Left cardiac atrium (tissue), 4 donors: ENCODE measurements at places on chromosomes 7 and 10. TPM values are rescaled to one million over a fixed set of nuclear protein-coding genes. Genes with fewer than 3 reads are reported as not detected.

Gene CFTR
- total RNA-seq, result 0.68 TPM

Gene DENND2A
- 19.0 TPM for total RNA-seq

Gene SCART1
- 0.94 TPM for total RNA-seq

Gene TSPAN12
- total RNA-seq, result 50.5 TPM

Gene MCM10
- 1.3 TPM for total RNA-seq

Gene TAF3
- 8.0 TPM for total RNA-seq

Gene CUZD1
- total RNA-seq, result 0.32 TPM

Gene CHRM2
- 45.8 TPM for total RNA-seq

Gene CRTAC1
- 9.6 TPM for total RNA-seq

Gene WEE2
- not detected for total RNA-seq

Gene UCN3
- total RNA-seq, result not detected

Gene VIPR2
- total RNA-seq, result 6.3 TPM

Gene CALD1
- 181 TPM for total RNA-seq

DNA sequence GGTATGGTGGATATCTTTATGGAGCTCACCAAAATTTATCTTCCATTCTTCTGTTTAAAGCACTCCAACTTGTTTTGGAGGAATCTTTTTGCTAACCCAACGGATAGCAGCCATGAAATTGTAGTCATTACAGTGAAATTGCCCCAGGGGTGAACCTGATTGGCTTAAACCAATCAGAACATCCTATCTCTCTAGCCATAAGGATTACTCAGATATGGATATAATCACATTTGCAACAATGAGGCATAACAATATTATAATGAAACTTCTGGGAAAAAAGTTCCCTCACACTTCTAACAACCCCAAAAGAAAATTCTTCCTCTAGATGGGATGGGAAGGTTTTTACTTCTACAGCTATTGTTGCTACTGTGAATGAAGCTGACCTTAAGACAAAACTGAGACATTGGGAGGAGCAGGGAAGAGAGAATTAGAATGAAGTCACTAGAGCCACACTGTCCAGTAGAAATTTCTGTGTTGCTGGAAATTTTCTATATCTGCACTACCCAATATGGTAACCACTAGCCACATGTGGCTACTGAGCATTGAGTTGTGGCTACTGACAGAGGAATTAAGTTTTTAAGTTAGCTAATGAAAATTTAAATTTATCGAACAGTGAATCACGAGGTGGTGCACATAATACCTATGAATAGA, 50.4 kb upstream of the ARHGAP21 start:
- no peak for DNase-seq

GRCh38 chr10:80268266-80268665, 21.2 kb downstream of the MAT1A start:
- DNase-seq, result no peak

DNA sequence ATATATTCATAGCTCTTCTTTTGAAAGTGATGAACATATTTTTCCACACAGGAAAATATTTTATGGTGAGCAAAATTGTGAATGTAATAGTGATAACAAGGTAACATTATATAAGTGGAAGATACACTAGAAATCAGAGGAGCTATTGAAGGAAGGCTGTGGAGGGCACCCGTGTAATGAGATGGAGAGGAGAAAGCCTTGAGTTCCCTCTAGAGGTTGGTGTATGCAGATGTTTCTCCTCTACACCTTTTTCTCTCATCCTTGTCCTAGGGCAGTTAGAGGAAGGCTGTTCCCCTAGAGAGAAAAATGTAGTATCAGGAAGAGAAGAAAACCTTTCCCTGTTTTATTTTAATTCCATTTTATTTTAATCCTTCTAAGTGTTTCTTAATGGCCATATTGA, 54.6 kb upstream of the NRG3 start:
- DNase-seq, result no peak

- DNase-seq, result no peak
Observed at GRCh38 chr7:127887631-127888030, 143.6 kb downstream of the LRRC4 start.

DNA sequence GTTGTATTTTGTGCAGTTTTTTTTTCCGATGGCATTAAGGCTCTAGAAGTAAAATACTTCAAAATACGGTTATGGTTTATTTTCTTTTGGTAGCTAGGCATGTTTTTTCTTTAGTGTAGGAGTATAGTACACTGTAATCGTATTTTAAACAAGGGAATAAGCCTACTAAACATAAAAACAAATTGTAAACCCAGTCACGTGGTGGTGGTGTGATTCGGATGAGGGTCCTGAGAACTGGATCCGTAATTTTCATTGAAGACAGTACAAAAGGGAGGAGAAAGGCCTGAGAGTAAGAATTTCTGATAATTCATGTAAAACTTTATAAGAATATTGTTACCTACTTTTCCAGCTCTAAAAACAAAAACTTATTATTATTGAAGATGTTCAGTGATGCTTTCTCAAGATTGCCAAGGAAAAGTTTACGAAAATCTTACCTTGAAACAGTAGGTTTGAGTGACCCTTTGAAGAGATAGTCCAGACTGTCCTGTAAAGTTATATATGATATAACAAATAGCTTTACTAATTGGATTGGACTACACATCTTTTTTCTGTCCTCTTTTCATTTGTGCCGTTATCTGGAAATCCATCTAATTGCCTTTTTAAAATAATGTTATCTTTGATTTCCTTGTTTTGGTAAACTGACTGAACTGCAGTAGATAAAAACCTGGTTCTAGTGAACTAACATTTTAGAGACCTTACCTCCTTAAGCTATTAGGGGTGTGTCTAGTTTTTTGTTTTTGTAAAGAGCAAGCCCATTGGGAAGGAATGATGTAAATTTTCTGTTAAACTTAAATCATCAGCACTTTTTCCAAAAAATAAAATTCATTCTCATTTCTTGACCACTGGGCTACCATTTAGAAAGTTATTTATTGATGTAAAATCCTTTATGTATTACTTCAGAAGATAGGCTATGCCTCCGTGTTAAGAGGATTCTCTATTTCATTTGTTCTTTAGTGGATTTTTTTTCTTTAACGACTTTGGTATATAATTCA, 1.0 kb upstream of the PBLD start:
- no peak for DNase-seq

- no peak for DNase-seq
Observed at GRCh38 chr10:70223728-70224127, 9.5 kb downstream of the PPA1 start.

GRCh38 chr7:17530741-17531421, 232.4 kb downstream of the AHR start:
- no peak for DNase-seq

- no peak for DNase-seq
Observed at GRCh38 chr7:112023282-112023681, 182.9 kb downstream of the DOCK4 start.

DNA sequence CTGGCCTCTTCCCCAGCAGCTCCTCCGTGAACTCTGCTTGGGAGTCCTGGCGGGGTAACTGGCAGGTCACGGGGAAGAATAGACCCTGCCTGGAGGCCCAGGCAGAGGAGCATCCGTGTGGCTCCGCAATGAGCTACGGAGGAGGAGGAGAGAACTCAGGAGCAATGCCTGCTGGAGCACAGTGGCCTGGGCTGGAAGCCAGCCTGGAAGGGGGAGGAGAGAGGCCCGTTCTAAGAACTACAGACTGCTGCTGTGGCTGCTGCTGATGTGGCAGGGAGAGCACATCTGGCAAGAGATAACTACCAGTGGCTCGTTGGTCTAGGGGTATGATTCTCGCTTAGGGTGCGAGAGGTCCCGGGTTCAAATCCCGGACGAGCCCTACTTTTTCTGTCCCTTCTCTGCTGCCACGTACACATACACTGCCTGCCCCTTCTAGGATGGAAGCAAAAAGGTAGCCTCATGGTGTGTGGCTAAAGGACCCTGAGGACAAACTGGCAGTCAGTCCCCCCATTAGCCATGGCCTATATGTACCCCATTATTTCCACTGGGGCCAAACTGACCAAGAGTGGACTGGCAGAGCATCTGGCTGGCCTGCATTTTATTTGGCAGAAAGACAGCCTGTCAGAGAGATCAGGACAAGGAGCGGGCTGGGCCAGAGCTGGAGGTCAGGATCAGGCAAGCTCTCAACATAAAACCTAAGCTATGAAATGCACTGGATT, 7.7 kb upstream of the OPN1SW start:
- peak; percentile 71 for DNase-seq

DNA sequence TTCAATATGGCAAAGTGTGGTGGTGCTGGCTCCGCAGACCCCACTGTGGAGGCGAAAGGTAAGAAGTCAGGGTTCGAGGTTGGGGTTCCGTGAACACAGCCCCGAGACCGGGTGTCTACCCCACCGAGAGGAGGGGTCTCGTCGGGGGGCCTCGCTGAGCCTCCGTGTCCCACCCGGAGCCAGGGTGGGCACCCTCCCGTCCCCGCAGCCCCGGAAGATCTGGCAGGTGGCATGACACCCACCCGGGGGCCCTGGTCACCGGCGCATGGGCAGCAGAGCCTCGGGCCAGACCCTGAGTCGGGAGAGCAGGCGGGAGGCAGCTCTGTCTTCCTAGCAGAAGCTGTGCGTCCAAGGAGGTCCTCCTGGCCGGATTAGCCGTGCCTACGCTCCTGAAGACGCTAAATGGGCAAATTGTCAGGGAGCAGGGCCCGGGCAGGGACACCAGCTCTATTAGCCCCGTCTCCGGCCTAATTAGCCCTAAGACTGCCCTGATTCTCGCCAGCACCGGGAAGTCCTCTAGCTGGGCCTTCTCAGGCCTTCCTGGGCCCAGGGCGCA, 56.4 kb downstream of the UNCX start:
- peak; percentile 17 for DNase-seq

GRCh38 chr7:151339651-151340382, 1.8 kb upstream of the NUB1 start:
- no peak for DNase-seq

- DNase-seq, result no peak
Observed at GRCh38 chr7:131186816-131187215, 140.9 kb upstream of the MKLN1 start.

GRCh38 chr7:158957921-158958491, 101.6 kb downstream of the DYNC2I1 start:
- no peak for DNase-seq

- DNase-seq, result no peak
Observed at GRCh38 chr7:94848992-94849576, 58.3 kb upstream of the PPP1R9A start.

- no peak for DNase-seq
Observed at GRCh38 chr10:119439922-119440321, 102.6 kb downstream of the RGS10 start.

- no peak for DNase-seq
Observed at GRCh38 chr10:21535494-21535965, 1.5 kb downstream of the MLLT10 start.

- DNase-seq, result no peak
Observed at GRCh38 chr7:140054751-140055150, 8.0 kb downstream of the PARP12 start.

DNA sequence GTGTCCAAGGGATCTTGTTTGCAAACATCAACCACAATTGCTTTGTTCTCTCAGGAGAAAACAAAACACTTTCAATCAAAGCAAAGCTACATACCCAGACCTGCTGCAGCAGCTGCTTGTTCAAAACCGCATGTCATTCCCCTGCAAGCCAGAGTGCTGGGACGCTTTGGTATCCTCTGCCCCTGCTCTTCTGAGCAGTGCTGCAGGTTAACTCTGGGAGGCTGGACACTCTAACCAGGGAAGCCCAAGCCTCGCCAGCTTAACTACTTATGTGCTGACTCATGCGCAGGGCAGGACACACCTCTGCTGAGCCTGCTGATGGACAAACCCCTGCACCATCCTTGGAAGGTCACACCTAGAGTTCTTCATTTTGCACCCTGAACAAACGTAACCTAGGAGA, 28.2 kb upstream of the ASAH2 start:
- DNase-seq, result no peak

DNA sequence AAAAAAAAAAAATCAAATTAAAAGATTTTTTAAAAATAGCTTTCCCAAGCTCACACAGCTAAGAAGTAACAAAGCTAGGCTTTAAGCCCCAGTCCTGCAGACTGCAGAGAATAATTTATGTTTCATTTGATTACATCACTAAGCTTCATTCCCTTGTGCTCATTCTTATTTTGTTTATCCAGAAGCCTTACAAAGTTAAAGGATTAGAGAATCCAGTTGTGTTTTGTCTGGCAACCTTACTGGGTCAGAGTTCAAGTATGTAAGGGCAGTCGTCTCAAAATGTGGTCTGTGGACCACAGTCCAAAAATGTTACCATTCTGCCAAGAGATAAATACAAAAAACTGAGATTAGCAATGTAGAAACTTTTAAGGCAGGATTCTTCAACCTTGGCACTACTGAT, 32.1 kb upstream of the EZH2 start:
- DNase-seq, result no peak

DNA sequence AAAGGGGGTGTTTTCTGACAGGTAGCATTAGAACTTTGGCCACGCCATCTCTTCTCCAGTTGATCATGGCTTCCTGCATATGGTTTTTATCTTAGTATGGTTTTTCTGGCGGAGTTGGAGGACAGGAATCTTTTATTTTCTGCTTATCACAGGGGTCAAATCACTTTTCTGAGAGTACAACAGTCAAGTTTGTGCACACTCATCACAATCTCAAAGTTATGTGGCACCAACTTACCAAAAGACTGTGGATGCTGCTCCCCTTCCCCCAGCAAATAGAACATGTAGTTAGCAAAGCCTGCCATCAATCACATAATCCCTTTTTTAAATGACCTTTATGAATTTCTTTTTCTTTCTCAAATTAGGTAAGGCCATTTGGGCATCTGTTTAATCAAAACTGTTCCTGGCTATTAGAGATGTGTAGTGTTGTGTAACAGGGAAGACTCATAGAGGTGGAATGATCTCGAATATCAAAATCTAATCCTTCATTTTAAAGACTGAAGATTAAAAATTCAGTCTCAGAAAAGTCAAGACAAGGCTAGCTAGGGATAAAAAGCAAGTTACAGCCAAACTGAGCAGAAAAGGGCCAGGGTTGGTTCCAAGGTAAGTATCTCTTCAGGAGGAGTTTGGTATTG, 3.8 kb upstream of the CH25H start:
- DNase-seq, result no peak

GRCh38 chr10:49613165-49613881, 514 bp upstream of the CHAT start:
- no peak for DNase-seq

DNA sequence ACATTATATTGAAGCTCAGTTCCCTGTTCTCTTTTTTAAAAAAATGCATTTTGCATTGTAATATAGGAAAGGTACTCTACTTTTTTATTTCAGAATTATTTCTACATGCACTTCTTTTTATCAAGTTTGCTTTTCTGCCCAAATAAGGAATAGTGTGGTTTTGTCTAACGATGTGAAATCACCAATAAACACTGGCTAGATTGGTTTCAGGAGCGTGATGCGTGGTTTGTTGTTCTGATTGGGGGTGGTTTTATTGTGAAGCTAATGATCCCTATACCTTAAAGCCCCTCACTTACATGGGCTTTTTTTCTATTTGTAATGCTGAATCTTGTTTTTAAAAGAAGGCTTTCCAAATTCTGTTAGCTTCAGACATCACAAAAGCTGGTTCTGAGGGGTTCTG, 17.6 kb downstream of the ENTPD7 start:
- no peak for DNase-seq
